Activated CD8-positive, alpha-beta T cell treated with anti-CD3 and anti-CD28 coated beads for 36 hours (primary cell): ENCODE measurements at places on chromosomes 12 and 14. TPM values are rescaled to one million over a fixed set of nuclear protein-coding genes. Genes with fewer than 3 reads are reported as not detected.

Gene TFCP2
- total RNA-seq: 27.9 TPM

Gene MMP17
- total RNA-seq: 0.60 TPM

Gene CAMKK2
- total RNA-seq: 28.0 TPM

Gene OR4E2
- not detected for total RNA-seq

GRCh38 chr14:85529803-85530574 is at the start of gene FLRT2:
FLRT2 (plus strand) TSS chr14:85530144; CDS start chr14:85621515, 91,371 bp downstream.
- DNase-seq: no peak

DNA sequence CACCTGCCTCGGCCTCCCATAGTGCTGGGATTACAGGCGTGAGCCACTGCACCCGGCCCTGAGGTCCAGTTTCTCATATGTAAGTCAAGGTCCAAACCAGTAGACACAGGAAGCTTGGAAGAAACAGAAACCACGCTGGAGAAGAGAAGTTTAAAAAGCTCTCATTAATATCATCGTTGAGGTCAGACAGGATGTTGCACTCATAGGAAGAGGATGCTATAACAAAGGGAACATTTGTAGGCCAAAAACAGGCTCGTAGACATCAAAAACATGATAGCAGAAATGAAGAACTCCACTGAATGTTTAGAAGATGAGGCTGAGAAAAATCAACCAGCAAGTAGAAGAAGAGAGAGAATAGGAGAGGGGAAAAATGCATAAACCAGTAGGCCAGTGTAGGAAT is 46.8 kb downstream of the ACACB start:
- no peak for DNase-seq

DNA sequence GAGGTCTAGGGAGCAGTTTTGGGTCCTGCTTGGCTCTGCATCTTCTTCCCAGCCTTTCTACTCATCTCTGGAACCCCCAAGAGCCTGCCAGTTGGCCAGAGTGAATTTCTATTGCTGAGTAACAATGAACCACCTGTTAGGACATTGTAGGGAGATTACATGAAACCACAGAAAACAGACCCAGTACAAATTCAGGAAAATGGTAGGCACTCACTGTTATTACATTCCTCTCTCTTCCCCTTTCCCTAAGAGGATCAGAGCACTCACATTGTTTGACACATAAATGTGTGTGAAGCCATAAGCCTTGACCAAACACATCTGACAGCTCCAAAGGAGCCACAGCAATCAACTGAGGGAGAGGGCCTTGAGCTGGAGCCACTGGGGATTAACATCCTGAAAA is 216.1 kb downstream of the TMEM132D start:
- DNase-seq: no peak

Gene PLEKHG7
- total RNA-seq: not detected

DNA sequence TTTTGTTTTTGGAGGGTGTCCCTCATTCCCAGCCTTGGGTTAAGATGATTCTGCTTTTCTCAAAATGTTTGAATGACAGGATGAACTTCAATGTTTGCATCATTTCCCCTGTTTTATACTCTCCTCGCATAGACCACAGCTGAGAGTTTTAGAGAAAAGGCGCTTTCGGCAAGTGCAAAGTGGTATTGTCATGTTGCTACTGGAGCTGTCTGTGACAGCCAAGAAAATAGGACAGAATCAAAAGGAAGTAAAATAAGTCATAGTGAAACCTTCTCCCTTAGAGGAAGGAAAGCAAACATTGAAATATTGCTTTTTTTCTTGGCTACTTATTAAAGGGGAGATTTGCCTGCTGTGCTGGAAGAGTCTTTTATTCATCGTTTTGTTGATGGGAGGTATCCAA is 33.5 kb upstream of the ARHGAP5 start:
- no peak for DNase-seq

- DNase-seq: no peak
These were observed 216.5 kb upstream of the BTG1 start for GRCh38 chr12:92362126-92362525.

Gene KRT85
- total RNA-seq: not detected

GRCh38 chr12:107660235-107660634 is 25.4 kb upstream of the PWP1 start:
- DNase-seq: no peak

Gene DNAH10
- total RNA-seq: 0.43 TPM

Gene TMEM30B
- total RNA-seq: 1.7 TPM

GRCh38 chr14:93780813-93781400 is 7.4 kb downstream of the PRIMA1 start:
- no peak for DNase-seq

DNA sequence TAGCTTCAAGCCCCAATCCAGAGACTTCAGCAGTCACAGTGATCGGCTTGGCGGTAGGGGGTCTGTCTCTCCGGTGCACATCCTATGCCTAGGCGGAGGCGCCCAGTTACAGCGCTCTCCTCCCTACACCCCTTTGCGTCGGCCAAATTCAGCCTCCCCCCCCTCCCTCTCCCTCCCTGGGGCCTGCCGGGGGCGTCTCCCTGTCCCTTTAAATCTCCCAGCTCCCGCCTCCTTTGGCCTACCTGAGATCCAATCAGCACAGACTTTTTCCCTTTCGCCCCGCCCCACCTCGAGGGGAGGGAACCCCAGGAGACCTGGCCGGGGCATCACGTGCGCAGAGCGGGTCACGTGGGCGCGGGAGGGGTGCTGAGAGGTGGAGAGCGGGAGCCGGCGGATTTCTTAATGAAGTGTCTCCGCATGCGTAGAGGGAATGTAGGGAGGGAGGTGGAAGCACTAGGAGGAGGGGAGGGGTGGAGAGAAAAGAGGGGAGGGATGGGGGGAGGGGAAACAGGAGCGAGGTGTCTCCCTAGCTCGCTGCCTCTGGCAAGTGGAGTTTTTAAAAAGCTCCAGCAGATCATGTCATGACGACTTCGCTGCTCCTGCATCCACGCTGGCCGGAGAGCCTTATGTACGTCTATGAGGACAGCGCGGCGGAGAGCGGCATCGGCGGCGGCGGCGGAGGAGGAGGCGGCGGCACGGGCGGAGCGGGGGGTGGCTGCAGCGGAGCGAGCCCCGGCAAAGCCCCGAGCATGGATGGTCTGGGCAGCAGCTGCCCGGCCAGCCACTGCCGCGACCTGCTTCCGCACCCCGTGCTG is at the start of gene HOXC13:
Gene HOXC13, plus strand, starts transcription at position 506 of the 815 bp plus-strand sequence. Its CDS starts 76 bp downstream, at position 582.
- DNase-seq: peak; percentile 54

- no peak for DNase-seq
These were observed 3.6 kb downstream of the CLEC7A start for GRCh38 chr12:10126413-10126812.

DNA sequence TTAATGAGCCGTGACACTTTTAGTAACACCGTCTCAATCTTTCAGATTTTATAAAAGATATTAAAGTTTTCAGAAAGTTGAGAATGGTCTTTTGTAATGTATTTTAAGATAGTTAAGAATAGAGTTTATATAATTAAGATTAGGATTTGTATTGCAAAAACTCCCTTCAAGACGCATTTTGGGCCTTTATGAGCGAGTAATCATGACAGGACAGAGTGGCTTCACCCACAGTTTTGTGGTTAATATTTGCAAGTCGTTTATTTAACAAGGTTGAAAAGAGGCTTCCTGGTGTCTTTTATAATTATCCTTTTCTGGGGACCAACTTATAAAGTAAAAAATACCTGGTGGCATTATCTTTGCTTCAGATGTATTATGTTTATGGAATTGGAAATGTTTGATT is 44.0 kb downstream of the TRAF3 start:
- DNase-seq: no peak

Gene A2M
- not detected for total RNA-seq

Gene NYNRIN
- total RNA-seq: 0.05 TPM

DNA sequence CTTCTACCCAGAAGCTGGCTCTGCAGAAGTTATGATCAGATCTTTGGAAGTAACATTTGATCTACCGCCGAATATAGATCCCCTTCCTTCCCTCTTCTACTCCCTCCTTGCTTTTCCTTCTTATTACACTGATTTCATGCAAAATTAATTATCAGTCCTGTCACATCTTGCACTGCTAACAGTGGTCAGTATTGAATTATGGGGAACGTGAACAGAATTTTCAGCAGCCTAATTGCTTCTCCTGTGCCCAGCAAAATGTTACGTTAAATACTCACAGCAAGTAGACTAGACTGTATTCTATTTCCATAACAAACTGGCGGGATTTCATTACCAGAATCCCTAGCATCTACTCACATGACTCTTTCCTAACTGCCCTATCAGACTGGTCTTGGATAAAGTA is 596.9 kb downstream of the DIO2 start:
- no peak for DNase-seq

Gene KRT78
- total RNA-seq: not detected

DNA sequence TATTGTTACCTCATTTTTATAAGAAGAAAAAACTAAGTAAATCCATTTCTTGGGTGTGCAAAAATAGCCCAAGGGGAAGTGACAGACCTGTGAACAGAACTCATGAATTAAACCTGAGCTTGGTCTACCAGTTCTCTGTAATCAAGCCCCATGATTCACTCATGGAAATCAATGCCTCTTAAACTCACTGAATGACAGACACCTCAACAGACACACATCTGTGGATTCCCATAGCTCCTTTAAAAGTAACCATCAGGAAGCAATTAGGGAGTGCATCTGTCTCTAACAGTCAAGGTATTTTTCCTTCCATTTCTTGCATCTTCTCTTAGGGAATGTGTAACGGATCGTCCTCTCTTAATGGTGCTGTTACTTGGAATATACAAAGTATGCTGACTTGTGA is 215.0 kb upstream of the EEA1 start:
- no peak for DNase-seq

GRCh38 chr14:76985540-76986230 is 42.8 kb downstream of the IRF2BPL start:
- no peak for DNase-seq

DNA sequence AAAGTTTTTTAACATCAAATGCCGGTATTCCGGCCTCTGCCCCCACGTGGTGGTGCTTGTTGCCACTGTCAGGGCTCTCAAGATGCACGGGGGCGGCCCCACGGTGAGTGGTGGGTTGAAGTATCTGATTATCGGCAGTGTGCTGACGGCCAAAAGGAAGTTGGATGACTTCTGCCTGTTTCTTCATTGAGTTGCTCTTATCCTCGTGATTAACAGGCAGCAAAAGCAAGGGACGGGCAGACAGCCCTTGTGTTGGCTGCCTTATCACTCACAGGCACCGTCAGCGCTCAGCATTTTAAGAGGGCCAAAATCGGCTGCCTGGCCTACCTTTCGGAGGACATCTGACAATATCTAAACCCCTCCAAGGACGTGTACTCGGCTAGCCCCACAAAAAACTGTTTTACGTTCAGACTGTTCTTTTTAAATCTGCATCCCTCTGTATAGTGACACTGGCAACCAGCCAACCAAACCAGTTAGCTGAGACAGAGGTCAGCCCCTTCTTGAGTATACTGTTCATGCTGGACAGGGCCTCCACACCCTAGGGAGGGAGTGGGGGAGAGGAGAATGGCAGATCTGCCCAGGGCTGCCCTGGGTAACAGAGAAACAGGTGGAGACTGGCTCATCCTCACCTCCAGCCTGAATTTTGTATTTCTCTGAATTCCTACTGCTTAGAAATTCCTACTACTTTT is 22.9 kb upstream of the AKAP5 start:
- DNase-seq: no peak

GRCh38 chr14:55803873-55804553 is 224.0 kb downstream of the KTN1 start:
- DNase-seq: no peak

Gene CFAP54
- 0.38 TPM for total RNA-seq

DNA sequence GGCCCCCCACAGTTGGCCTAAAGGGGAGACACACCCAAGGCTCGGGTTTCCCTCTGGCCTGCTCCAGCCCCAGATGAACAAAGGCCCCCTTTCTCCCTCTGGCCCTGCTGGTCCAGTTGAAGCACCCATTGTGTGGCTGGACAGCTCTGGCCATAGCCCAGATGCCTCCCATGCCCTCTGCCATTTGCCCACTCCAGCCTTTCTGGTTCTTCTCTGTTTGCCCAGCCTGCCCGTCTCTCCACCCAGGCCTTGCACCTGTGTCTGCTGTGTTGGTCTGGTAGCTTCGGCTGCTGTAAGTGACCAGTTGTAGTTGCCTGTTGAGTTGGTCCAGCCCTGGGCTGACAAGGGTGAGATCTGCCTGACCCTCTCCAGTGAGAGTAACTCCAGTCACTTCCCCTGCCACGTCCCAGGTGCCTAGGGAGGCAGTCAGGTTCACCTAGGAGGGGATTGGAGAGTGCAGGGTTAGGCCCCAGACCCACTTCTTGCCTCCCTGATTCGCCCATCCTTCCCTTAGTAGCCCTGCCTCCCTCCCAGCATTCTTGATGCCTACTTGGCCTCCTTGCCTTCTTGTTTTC is 3.0 kb downstream of the B4GALNT1 start:
- no peak for DNase-seq

DNA sequence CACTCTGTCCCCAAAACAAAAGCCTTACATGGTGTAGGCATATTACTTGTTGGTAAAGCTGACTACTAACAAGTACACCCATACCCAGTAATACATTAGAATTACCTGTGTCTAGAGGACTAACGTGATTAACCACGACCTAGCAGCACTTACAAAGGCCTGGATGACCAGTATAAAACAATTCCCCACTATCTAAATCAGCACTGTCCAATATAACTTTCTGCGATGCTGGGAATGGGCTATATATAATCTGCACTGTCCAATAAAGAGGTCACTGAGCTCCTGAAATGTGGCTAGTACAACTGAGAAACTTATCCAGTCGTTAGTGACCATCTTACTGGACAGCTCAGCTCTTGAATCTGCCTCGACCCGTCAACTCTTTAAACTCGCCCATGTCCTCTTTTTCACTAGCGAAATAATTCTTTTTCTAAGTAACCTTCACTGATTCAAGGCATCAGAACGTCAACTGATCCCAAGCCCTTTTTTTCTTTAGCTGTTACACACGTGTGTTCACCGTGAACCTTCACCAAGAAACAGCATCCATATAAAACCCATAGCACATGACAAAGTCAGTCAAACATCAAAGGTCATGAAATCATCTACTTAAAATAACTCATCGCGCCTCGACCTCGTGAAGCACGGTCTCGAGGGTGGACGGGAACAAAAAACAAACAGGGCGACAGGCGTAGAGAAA is 905 bp upstream of the CIPC start:
- DNase-seq: no peak

DNA sequence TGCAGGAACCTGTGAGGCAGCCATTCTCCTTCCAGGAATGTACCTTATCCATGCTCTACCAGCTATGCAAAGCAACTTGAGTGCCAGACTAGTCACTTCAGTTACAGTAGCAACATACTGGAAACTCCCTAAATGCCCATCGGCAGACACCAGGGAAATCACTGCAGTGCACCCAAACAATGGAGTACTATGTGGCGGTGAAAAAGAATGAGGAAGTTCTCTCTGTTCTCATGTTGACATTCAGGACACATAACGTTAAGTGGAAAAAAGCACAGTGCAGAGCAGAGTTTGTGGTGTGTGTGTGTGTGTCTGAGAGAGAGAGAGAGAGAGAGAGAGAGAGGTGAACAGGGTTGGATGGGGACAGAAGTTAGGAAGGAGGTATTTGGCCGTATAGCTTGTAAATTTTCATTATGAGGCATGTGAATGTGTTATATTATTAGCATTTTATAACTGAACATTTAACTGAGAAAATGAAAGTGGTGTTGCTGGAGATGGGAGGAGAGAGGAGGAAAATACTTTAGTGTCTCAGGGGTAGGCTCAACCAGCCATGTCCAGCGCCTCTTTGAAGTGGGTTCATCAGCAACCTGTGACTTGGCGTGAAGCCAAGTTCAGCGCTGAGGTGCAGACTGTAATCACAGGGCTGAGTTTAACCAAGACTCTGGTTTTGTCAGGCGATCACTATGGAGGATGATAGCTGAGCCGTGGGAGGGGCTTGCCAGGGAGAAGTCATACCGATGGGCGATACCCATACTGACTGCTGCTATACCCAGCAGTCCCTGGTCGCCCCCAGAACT is 17.3 kb downstream of the TNFAIP2 start:
- no peak for DNase-seq

Gene SOAT2
- total RNA-seq: 6.7 TPM
